ENCODE measurements at places on chromosomes 16 and 17. TPM values are rescaled to one million over a fixed set of nuclear protein-coding genes. Genes with fewer than 3 reads are reported as not detected.
A peak's percentile ranks its signal among the peaks of the same experiment; 100 is the strongest.

DNA sequence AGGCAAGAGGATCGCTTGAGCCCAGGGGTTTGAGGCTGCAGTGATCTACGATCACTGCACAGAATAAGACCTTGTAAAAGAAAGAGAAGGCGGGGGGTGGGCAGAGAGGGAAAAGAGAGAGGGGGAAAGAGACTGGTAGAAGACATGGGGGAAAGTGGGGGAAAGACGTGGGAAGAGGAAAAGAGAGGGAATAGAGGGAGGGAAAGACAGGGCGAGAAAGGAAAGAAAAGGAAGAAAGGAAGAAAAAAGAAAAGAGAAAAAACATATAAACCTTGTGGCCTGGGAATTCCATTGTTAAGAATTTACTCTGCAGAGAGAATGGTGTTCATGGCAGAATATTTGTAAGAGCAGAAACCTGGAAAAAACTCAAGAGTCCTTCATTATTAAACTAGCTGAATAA, 120.4 kb downstream of the RMI2 start:
- DNase-seq: no peak

DNA sequence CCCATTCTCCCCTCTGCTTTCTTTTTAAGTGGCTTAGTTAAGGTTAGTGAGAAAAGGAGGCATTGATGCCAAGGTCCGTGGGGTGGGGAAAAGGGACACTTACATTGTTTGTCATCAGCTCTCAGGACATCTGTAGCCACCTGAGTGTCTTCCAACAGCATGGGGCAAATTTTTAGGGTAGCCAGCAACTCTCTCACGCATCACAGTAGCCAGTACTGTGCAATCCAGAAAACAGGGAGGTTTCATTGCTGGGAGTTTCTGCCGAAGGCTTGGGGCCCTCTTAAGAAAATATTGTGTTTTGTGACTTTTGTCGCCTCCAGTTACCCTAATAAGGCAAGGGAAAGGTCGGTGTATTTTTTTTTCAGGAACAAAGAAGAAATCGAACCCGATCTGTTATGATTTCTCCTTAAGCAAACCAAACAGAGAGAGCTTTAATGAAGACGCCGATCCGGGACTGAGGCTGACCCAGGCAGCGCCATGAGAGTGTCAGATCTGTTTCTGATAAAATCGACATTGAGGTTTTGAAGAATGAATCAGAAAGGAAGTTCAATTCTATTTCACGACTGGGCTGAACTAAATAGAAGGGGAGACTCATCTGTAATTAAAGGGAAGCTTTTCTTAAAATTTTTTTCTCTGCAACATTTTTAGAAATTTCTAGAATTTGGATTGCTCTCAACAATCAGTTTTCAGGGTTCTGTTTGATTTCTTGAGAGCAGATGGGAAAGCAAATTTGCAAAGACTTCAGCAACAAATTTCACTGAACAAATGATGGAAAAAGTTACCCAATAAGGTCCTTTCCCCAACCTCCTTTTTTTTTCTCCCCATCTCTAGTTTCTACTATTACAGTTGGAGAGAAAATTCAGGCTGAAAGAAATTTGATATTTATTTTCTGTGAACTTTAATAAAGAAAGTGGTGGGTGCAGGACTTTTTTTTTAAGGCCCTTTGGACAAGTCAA, 144.7 kb upstream of the IRX3 start:
- DNase-seq: no peak

- DNase-seq: no peak
Measured at GRCh38 chr16:74718140-74718539, 17.5 kb upstream of the MLKL start.

GRCh38 chr17:79393358-79394052, 217.3 kb downstream of the RBFOX3 start:
- peak; percentile 53 for DNase-seq

GRCh38 chr17:68564415-68565111, 36.6 kb downstream of the FAM20A start:
- DNase-seq: no peak

DNA sequence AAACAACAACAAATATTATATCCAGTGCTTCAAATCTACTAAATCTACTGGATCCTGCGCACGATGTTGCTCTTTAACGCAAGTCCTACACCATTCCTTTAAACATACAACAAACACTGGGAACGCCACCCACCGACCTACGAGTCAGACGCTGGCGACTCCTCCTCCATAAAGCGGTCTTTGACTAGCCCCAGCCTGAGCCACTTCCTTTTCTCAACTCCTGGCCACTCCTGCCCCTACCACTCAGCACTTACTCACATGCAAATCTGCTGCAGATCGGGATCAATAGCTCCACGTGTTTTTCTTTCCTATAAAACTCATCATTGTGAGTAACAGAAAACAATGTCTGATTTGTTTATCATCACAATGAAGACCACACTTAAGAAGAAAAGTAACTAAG, 32.8 kb upstream of the MNT start:
- DNase-seq: no peak

DNA sequence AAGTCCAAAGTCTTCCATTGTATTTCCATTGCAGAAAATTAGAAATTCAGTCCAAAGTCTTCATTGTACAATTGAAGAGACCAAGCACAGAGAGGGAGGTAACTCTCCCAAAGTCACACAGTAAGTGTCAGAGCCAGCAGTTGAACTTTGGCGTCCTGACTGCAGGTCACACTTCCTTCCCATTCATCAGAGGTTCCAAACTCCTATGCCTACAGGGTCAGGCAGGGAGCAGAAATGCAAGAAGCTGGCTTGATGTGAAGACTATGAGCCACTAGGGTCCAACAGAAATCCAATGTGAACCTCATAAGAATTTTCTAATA, 44.7 kb upstream of the GRIN2A start:
- no peak for DNase-seq

- no peak for DNase-seq
Measured at GRCh38 chr17:4510618-4510941, 11.9 kb downstream of the SPNS2 start.

DNA sequence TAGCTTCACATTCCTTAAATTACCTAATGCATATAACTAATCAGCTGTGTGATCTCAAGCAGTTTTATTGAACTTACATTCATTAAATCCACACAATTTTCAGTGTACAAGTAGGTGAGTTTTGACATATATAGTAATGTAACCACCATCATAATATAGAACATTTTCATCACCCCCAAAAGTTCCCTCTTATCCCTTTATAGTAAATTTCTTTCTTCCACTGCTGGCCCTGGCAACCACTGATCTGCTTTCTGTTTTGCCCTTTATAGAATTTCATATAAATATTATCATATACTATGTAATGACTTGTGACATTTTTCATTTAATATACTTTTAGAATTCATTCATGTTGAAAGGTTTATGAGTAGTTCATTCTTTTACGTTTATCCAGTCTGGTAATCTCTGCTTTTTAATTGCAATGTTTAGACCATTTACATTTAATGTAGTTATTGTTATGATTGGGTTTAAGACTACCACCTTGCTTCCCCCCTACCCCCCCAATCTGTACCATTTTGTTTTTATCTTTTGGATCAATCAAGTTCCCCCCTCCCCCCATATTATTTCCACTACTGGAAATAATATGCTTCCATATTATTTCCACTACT, 125.3 kb upstream of the NACA2 start:
- DNase-seq: no peak

CD300H gene
- not detected for polyA plus RNA-seq

CCDC40 gene
- 13.0 TPM for polyA plus RNA-seq

MATCAP1 gene
- polyA plus RNA-seq: 35.0 TPM

CPNE7 gene
- 2.9 TPM for polyA plus RNA-seq

MSRB1 gene
- polyA plus RNA-seq: 86.2 TPM
